ENCODE measurements at places on chromosomes 16 and 17.

DNA sequence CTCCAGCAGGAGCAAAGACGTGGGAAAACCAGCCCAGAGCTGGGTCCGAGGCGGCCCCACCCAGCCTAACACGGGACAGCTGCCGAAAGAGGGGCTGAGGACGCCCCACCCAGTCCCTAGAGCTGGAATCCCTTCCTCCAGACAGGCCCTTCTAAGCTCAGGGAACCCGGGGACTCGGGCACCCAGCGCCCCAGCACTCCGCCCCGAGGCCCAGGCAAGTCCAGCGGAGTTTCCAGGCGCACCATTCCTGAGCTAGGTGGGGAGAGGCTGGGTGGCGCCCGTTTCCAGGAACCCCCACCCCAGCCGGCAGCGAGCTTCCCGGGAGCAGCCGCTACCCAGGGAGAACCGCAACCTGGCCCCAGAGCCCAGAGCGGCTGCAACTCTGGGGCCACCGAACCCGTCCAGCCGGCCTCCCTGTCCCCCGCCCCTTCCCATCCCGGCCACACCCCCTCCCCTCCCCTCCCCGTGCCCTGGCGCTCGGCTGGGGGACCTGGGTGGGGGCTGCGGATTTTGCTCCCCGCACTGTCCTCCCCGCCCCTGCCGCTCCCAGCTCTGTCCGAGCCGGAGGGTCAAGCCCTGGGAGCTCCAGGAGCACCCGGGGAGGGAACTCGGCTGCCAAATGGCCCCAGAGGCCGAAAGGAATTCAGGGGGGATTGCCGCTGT is 536 bp downstream of the TMC6 start:
- no peak for DNase-seq

DNA sequence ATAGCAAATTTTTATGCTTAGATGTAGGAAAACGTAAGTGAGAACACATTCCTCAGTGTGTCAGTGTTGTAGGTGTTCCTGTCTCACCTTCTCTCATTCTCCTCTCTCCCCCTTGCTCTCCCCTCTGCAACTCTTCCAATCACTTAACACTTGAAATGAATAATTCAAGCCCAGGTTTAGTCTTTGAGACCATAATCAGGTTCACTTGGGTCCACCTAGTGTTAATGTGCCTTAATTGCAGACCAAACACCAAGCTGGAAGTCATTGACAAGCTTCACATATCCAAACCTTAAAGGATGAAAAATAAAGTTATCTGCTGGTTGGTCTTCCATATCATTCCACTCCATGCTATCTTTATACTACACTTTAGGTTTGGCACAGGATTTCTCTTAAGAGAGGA is 37.0 kb downstream of the STXBP4 start:
- DNase-seq: peak; percentile 6

DNA sequence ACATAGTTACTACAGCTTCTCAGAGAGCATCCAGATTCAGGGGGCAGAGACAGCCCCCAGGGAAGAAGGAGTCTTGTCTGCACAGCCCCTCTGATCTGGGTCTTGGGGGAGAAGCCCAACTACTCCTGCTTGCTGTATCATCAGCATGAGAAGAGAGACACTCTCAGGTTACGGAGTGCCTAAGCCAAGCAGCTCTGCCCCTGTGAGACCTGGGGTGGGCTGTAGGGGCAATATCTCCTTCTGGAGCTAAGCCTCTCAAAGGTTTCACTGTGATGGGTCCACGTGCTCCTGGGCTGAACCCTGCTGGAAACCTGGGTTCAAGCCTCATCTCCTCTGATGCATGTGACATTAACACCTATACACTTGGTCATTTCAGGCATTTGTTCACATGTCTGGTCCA is 123.2 kb downstream of the CPPED1 start:
- no peak for DNase-seq

GRCh38 chr16:987906-988305 is 6.3 kb downstream of the SOX8 start:
- DNase-seq: no peak

DNA sequence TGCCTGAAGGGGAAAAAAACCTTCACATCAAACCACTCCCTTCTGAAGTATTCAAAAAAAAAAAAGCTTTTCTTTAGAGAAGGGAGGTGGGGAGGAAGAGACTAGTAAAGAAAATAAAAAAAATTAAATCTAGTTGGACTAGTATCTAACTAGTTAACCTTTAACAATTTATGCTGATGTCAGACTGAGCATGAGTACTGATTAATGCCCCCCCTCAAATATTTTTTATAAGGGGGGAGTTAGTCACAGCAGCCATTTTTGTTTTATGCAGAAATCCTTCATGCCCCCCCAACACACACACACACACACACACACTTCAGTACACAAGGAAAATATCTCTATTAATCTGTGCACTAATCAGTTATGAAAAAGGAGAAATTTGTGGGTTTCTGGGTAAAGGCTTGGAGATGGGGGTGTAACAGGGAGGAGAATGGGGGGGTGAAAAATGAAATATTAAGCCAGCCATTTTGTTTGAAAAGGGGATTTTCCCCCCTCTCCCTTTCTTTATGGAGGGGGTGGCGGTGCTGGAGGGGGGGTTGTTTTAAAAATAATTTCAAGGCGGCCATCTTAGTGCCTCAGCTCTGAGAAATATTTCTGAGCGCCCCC is 4.7 kb upstream of the CHD3 start:
- DNase-seq: peak; percentile 45

- DNase-seq: no peak
Measured at GRCh38 chr16:73124097-73124652, 76.2 kb upstream of the ZFHX3 start.

DNA sequence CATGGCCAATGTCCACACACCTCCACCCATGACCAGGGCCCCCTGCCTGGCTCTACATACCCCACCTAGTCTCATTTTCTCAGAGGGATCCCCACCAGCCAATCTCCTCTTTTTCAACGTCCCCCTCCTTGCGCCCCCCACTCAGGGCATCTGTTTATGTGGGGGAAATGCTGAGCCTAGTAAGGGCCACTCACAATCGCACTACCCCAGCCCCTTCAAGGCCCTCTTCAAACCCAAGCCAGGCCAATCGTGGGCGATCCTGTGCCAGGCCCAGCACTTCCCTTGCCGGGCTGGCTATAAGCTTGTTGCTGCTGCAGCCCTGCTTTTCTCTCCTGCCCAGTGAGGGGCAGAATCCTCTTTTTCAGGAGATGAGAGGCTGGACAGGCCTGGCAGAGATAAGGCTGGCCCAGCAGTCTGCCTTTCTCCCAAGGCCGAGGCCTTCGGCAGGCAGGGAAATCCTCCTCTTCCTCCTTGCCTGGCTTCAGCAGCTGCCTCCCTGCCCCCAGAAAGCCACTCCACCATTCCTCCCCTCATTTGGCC is 16.1 kb downstream of the HSD11B2 start:
- no peak for DNase-seq

GRCh38 chr16:89602273-89602951 is 11.0 kb upstream of the DPEP1 start:
- no peak for DNase-seq

- no peak for DNase-seq
Measured at GRCh38 chr17:48187872-48188608, 80.5 kb downstream of the SNX11 start.

GRCh38 chr17:19645734-19646201 is 2.8 kb upstream of the ALDH3A2 start:
- DNase-seq: peak; percentile 13

DNA sequence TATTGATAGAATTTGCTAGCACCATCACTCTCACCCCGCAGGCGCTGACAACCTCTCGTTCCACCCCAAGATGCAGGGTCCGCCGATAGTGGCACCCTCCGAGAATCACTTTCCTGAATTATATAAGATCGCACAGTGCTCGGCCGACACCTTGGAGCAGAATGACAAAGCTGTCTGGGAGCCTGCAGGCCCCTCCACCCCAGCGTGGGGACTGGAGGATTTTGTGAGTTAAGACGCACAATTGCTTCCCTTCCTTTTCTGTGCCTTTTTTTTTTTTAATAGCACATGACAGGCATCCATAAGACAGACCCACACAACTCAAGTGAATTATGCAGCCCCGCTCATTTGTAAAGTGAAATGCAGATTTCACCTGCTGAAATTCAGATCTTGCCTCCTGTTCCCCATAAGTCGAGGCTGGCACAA is 155.3 kb downstream of the C16orf78 start:
- no peak for DNase-seq

GRCh38 chr17:78888941-78889518 is 14.0 kb downstream of the CEP295NL start:
- DNase-seq: peak; percentile 54

- no peak for DNase-seq
Measured at GRCh38 chr16:81758376-81758775, 20.7 kb upstream of the PLCG2 start.

DNA sequence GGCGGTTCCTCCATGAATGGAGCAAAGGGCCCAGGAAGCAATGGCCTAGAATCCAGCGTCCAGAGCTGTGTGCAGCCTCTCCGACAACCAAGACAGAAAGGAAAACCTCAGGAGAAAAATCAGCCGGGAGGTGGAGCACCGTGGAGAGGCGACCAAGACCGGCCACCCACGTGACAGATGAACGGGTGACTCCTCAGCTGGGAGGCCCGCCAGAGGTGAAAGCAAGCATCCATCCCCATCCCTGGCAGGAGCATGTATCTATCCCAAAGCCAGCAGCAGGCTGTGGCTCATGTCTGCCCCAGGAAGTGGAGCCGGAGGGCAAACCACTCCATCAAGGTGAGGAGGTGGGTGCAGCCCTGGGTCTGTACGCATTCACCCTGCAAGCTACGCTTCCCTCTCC is 52.1 kb downstream of the FOXL1 start:
- DNase-seq: no peak

DNA sequence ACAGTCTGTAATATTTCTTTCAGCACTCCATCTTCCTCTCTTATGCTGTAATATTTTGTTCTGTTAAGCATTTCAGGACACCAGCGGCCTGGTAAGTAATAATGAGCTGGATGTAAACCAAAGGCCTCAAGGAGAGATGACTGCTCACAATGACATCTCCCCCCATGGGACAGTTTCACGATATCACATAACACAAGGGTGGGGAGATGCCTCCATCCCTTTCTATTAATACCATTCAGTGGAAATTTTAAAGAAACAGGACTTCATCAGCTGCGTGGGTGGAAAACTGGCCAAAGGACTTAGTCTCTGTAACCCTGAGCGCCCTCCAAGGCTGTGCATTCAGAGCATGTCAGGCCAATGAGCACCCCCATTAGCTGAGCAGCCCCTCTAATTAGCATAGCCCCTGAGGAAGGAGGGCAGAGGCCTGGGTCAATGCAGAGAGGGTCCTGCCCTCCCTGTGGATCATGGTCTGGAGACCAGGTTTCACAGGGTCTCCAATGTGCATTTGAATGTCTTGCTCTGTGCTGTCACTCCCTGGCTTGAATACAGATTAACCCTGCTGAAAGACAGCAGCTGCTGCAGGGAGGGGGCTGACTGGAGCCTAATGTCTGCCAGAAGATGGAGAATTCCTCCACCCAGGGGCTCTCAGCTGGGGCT is 156.4 kb downstream of the HS3ST2 start:
- no peak for DNase-seq

GRCh38 chr17:57985675-57985974 is 2.4 kb downstream of the VEZF1 start:
- no peak for DNase-seq

- DNase-seq: no peak
Measured at GRCh38 chr17:13925579-13925978, 143.7 kb upstream of the COX10 start.

GRCh38 chr17:35801583-35802224 is 6.3 kb upstream of the MMP28 start:
- peak; percentile 97 for DNase-seq

GRCh38 chr16:11128211-11129141 is 127.5 kb downstream of the SOCS1 start:
- no peak for DNase-seq

- no peak for DNase-seq
Measured at GRCh38 chr17:77609553-77610517, 348.7 kb upstream of the TNRC6C start.

DNA sequence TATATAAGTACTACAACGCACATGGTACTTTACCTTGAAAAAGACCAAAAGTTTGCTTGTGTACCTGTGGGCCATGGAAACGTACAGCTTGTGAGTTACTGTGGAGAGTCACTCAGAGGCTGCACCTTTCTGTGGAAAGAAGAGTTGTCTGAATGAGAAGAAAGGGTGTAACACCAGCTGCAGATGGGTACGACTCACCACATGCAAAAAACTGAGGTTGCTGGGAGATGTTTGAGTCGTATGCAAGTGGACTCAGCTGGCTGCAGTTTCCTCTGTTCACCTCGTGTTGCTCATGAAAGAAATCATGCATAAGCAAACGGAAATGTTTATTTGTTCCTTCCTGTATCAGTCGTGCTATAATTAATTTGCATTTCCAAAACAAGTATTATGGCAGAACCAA is 22.4 kb upstream of the DYNLRB2 start:
- no peak for DNase-seq

DNA sequence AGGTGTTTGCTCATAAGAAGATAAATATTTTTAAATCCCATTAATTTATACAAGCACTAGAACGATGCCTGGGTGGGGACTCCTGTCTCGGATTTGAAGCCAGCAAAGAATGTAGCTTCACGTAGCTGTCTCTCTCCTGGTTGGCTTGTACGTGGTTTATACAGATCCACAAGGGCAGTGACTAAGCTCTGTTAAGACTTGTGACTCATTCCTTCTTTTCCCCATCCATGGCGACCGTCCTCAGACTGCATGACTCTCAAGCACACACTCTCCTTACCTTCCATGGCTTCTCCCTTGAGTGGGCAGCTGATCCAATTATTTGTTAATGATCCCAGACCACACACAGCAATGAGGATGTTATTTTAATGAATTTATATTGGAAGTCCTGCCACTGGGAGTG is 679.7 kb upstream of the SOX9 start:
- DNase-seq: no peak

DNA sequence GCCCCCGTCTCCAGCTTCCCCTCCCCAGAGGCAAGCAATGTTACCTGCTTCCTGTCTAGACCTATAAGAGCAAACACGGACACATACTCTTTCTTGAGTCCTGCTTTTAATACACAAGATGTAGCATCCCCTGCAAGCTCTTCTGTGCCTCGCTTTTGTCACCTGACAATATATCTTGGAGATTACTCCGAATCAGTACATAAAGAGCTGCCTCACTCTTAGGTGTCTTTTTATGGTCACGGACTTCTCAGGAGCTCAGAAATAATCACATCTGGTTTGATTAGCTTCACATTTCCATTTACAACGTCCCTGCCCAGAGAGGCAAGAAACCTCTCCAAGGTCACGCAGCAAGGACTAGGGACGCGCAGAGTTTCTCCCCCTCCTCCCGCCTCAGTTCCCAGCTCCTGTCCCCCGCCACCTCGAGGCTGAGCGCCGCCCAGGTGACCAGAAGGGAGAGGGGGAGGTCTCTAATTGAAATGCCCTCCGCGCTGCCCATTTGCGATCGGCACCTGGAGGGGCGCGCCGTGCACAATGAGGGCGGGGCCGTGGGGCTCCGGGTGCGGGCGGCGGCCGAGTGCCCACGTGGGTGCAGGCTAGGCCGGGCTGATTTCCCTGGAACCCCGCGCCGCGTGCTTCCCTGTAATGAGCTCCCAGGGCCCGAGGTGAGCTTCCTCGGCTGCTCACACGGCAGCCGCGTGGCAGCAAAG is 13.8 kb upstream of the SEZ6 start:
- DNase-seq: no peak

- DNase-seq: no peak
Measured at GRCh38 chr16:64225036-64225435, 896.8 kb downstream of the CDH11 start.

All from NCI-H1694 (cell line).